ENCODE measurements at places on chromosomes 11 and 22. TPM values are rescaled to one million over a fixed set of nuclear protein-coding genes. Genes with fewer than 3 reads are reported as not detected.

Gene PNPLA3
- total RNA-seq = 0.29 TPM

GRCh38 chr11:17020831-17021230 is 6.6 kb upstream of the PLEKHA7 start:
- DNase-seq = no peak

- no peak for DNase-seq
These were observed 37.6 kb downstream of the PITPNB start for GRCh38 chr22:27881421-27881820.

DNA sequence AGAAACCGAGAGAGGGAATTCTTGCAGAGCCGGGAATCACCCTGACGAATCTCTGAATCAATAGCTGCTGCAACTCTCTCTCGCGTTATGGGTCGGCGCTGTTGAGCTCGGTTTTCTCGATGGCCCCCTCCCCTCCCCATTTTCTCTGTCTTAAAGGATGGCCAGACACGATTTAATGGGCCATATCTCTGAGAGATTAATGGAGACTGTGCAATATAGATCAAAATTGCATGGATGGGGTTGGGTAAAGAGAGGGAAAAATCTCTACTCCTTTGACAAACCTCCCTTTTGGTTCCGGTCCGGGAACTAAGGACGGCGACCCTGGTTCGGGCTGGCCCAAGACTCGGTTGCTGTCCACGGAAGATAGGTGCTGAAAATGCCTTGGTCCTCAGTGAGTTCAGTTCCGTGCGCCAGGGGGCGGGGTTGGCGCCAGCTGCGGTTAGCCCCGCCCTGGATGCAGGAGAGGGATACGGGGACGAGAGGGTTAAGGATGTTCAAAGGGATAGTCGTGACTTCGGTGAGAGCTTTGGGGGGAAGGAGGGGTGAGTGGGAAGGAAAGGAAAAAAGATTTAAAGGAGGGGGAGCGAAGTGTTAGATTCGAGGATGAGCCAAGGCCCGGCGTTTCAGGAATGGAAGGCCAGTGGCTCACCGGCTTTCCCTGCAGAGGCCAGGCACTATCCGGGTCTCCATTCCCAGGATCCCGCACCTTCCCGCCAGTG is 103.6 kb upstream of the HSD17B12 start:
- peak; percentile 48 for DNase-seq

DNA sequence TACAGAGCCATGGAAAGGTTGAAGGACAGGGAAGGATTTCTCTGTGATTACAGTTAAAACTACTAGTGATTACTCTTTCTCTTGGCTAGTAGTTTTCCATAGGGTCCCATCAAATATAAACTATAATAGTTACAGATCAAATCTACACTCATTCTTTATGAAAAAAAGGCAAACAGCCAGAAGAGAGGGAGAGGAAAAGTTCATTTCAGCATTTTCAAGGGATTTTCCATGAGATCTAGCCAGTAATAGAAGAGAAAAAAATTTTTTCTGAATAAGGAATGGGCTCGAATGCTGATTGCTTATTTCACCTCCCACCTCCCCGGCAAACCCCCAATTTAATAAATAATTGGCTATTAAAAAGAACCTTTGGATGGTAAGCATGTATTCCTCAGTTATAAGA is 74.8 kb upstream of the BLID start:
- no peak for DNase-seq

DNA sequence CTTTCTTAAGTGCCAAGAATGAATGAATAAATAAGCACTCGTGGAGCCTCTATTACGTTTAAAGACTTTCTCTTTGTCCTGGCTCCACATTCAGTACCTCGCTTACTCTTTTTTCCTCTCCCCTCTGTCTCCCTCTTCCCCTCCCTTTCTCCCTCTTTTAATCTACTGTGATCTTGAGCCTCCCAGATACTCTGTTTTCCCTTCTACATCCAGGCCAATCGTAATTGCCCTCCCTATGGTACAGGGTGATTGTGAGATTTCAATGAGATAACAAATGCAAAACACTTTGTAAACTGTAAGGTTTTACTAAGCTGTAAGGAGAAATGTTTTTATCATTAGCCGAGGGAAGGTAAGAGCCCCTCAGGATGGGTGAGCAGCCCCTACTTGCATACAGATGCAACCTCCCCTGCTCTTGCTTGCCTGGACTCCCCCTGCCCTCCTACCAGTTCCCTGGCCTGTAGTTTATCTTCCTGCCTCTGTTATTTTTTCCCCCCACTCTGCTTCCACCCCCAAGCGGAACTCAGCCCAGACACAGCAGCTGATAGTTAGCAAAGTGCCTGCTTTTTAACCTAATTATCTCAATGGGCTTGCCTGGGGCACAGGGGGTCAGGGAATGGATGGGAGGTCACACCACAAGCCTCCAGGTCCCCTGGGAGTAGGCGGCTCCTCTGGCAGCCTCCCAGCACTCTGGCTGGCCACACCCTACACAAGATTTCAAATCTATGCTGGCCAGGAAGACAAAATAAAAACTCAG is 76.9 kb upstream of the CADM1 start:
- no peak for DNase-seq
